CD4-positive, alpha-beta T cell treated with Interleukin-15 for 4 hours (primary cell): ENCODE measurements at places on chromosomes 6 and 20.

- peak; percentile 47 for DNase-seq
Observed at GRCh38 chr6:35370124-35370741, 27.9 kb downstream of the PPARD start.

GRCh38 chr6:151247490-151247889 lies 7.7 kb downstream of the AKAP12 start:
- DNase-seq, result no peak

GRCh38 chr6:12017876-12018401 lies 5.8 kb downstream of the HIVEP1 start:
- no peak for DNase-seq

DNA sequence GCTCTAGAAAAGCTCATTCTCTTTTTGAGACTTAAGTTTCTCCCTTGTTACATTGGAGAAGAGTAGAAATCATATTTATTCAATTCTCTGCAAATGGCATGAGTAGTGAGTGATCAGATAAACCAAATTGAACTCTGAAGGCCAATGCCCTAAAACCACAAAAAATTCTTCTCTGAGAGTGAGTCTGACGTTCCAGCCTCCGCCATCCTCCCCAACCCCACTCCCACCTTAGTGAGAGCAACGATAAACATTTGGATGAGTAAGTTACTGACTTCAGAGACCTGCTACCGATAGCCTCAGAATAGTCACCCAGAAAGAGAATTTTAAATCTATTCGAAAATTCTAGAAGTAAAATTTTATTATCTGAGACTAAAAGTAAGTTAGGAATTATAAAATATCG lies 94.6 kb downstream of the TFAP2A start:
- DNase-seq, result no peak

- DNase-seq, result no peak
Observed at GRCh38 chr6:113679051-113679450, 178.1 kb upstream of the MARCKS start.

GRCh38 chr20:41006126-41006935 lies 22.3 kb upstream of the TOP1 start:
- DNase-seq, result no peak

DNA sequence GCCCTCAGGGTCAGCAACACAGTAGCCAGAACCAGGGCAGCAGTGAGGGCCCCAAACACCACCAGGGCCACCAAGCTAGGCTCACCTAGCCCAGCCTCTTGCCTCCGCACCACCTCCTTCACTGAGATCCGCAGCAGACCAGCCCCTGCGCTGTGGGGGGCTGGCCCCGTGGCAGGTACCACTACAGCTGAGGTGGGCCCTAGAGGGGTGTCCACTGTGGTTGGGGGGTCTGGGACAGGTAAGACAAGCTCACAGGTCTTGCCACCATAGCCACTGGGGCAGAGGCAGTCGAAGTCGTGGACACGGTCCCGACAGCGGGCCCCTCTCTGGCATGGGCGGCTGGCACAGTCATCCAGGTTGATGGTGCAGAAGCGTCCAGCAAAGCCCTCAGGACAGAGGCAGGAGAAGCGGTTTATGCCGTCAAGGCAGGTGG lies 4.6 kb downstream of the DLK2 start:
- DNase-seq, result no peak
